ENCODE measurements at places on chromosomes 12 and 14.

- no peak for DNase-seq
Observed at GRCh38 chr12:72272731-72273498, 745 bp downstream of the TRHDE start.

GRCh38 chr12:104577581-104577981 is 120.8 kb downstream of the CHST11 start:
- no peak for DNase-seq

DNA sequence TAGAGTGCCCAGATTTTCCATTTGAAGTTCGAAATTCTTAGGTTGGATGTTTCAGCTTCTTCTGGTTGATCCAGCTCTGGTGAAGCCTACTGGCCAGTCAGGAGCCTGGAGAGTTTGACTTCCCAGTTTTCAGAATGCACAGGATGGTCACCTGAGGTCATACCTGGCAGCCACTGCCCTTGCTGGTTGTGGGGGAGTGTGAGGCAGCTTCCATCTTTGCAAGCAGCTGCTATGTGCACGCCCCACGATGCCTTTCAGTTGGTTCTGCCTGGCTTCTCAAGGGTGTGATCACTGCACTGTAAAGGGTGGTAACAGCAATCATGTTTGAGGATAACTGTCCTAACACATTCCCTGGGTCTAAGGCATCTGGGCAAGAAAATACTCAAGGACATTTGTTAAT is 15.4 kb downstream of the CCDC92 start:
- DNase-seq, result no peak

- DNase-seq, result no peak
Observed at GRCh38 chr12:51076236-51076930, 7.0 kb downstream of the CSRNP2 start.

- DNase-seq, result no peak
Observed at GRCh38 chr12:51730745-51731144, 117.8 kb downstream of the FIGNL2 start.
